ENCODE measurements at places on chromosomes 7 and 10. TPM values are rescaled to one million over a fixed set of nuclear protein-coding genes. Genes with fewer than 3 reads are reported as not detected.

MLLT10 gene
- total RNA-seq, result 26.1 TPM

C7orf57 gene
- total RNA-seq, result not detected

TMEM130 gene
- total RNA-seq, result not detected

SUN3 gene
- not detected for total RNA-seq

LFNG gene
- total RNA-seq, result 6.4 TPM

LAMB1 gene
- 56.1 TPM for total RNA-seq

R3HCC1L gene
- 4.8 TPM for total RNA-seq
